ENCODE measurements at places on chromosomes 2 and 18.
A peak's percentile ranks its signal among the peaks of the same experiment; 100 is the strongest.

- no peak for DNase-seq
These were observed 112.0 kb downstream of the ATAD2B start for GRCh38 chr2:23814963-23815362.

GRCh38 chr2:122340246-122340645 lies 584.8 kb downstream of the TSN start:
- DNase-seq: no peak

DNA sequence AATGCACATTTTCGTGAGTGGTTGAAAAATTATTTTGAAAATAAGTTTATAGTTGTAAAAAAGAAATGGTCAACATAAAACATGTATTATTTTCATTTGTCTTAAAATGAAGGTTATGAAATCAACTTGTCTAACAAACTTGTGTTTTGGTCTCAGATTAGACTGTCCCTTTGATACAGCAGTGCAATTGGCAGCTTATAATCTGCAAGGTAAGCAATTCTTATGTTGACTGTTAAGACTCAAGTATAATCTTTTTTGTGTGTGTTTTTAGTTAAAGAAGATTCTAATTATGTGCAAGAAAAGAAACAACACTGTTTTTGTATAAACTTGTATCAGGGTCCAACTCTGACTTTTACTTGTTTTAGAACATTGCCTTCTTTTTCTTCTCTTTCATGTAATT lies 62.7 kb downstream of the EPB41L5 start:
- DNase-seq: no peak

GRCh38 chr18:31325051-31325450 lies 7.1 kb downstream of the DSG1 start:
- no peak for DNase-seq

DNA sequence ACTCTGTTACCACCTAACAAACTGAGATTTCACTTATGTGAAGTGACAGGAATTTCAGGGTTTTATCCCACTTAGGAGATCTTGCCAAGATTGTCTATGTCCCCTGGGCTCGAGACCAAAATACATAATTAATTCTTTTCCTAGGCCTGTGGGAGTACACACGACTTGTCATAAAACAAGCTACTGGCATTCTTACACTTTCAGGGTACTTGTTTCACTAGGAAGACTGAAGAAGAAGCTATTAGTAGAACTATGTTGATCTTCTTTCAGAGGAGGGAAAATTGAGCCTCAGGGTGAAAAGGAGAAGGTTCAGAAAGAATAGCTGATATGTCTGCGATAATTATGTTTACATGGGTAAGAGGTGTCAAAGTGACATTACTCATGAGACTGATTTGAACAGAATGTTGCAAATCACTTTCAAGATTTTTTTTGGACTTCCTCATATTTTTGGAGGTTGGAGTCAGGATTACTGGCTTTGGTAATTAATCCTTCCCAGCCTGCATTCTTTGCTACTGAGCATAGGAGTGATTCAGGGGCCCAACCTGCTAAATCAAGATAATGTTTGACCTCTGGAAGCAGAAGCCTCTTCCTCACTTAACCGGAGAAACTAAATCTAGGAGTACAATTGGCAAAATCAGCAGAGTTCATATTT lies 240.0 kb upstream of the NT5C1B start:
- DNase-seq: no peak

- no peak for DNase-seq
These were observed 323.3 kb downstream of the ZNF804A start for GRCh38 chr2:184921676-184922075.

GRCh38 chr2:6909431-6910385 lies 7.5 kb upstream of the RNF144A start:
- no peak for DNase-seq

GRCh38 chr2:30410217-30410616 lies 36.8 kb upstream of the LCLAT1 start:
- no peak for DNase-seq

- DNase-seq: no peak
These were observed 258.6 kb downstream of the TNS1 start for GRCh38 chr2:217743966-217744761.

- DNase-seq: no peak
These were observed 133.4 kb upstream of the MYCN start for GRCh38 chr2:15806801-15807417.

DNA sequence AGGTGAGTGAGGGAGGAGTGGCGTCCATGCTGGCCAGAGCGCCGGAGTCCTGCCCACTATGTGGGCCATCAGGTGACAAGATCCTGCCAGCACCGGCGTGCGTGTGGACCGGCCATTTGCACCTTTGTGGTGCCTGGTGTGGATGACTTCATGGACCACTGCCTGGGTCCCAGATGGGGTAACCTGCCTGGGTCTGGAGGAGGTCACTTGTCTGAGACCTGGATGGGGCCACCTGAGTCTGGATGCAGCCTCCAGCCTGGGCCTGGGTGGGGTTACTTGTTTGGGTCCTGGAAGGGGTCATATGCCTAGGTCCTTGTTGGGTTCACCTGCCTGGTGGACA lies 299.6 kb downstream of the NDUFA10 start:
- no peak for DNase-seq

DNA sequence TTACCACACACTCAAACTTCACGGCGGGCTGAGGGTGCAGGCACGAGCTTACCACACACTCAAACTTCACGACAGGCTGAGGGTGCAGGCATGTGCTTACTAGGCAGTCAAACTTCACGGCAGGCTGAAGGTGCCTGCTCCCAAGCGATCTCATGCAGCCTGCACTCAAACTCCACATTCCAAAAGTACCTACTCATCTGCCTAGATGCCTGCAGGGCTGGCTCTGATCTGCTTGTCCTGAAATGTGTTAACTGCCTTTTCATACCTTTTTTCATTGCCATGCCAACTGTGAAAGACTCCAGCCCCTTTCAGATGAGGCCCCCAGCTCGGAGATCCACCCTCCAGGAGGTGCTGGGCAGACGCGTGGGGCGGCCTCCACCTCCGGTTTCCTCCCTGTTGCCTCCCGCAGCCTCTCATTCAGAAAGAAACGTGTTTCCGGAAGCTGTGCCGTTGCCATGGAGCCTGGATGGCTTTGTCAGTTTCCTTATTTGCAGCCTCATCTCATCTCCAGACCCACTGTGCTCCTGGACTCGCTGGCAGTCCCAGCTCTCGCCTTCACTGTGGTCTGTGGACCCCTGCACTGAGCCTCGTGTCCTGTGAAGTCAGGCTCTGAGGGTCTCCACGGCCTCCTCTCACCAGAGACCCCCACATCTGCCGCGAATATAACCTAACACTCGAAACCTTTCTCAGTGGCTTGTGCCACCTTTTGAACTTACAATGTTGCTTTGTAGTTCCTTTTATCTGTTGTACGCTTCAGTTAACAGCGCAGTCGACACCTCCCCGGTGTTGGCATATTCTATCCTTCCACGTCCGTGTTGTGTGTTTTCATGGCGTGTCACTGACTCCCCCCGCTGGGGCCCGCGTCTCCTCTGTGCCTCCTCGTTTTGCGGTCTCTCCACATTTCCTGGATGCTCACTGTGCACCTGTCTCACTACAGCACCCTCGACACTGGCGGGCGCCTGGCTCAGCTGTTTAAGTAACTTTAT lies 106.1 kb upstream of the ALKAL2 start:
- peak; percentile 47 for DNase-seq

- DNase-seq: no peak
These were observed at the start of gene IL36B for GRCh38 chr2:113052396-113052917. Gene IL36B, minus strand, starts transcription at chr2:113052867.

DNA sequence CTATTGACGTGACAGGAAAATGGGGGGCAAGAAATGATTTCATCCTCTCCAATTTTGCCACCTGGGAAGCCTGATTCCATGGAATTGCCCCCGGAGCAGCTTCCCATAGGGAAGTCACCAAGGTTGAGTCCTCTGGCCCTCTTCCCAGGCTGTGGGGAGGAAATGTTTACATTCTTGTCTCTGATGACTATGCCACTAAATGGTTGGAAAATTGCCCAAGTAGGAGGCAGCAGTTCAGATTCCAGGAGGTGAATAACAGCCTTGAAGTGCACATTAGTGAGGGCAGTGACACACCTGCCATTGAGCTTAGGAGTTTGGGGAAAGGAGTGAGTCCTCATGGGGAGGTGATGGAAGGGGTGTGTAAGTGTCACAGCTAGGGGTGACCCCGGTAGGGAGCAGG lies 449.2 kb upstream of the DCC start:
- DNase-seq: no peak

- no peak for DNase-seq
These were observed 324.2 kb upstream of the RGPD4 start for GRCh38 chr2:107502539-107502938.

- no peak for DNase-seq
These were observed 375.0 kb upstream of the ZEB2 start for GRCh38 chr2:144894612-144895599.

All from stimulated activated CD8-positive, alpha-beta memory T cell treated with anti-CD3 and anti-CD28 coated beads, Interleukin-4, amount 100 ng/mL, for 24 hours (primary cell).